ENCODE measurements at places on chromosomes 16 and 17.

- H3K27me3 ChIP-seq, result peaks cover 2% of the 10 kb centered on the region
- peaks cover 19% of the 10 kb centered on the region for H3K4me1 ChIP-seq
- H3K4me3 ChIP-seq, result peak overlapping the region; percentile 80
- H3K36me3 ChIP-seq, result peaks cover 13% of the 10 kb centered on the region
These were observed 15.6 kb upstream of the AURKB start for GRCh38 chr17:8225813-8226535.

GRCh38 chr16:23566724-23567123, 9.2 kb downstream of the UBFD1 start:
- no peak overlapping the region for H3K4me3 ChIP-seq
- no peak overlapping the region for H3K27ac ChIP-seq
- no peak for DNase-seq
- no peaks in the 10 kb centered on the region for H3K27me3 ChIP-seq
- peaks cover 56% of the 10 kb centered on the region for H3K36me3 ChIP-seq
- H3K4me1 ChIP-seq, result no peaks in the 10 kb centered on the region

- H3K4me3 ChIP-seq, result no peak overlapping the region
- no peak for DNase-seq
- peaks cover 45% of the 10 kb centered on the region for H3K36me3 ChIP-seq
- no peaks in the 10 kb centered on the region for H3K27me3 ChIP-seq
- no peak overlapping the region for H3K27ac ChIP-seq
These were observed 70.1 kb downstream of the ABCC1 start for GRCh38 chr16:16019488-16019887.

- DNase-seq, result no peak
- peak overlapping the region; percentile 98 for H3K27ac ChIP-seq
- no peaks in the 10 kb centered on the region for H3K27me3 ChIP-seq
- H3K4me1 ChIP-seq, result peaks cover 41% of the 10 kb centered on the region
- peak overlapping the region; percentile 88 for H3K4me3 ChIP-seq
These were observed 1.1 kb upstream of the AKTIP start for GRCh38 chr16:53503991-53504663.

- no peak overlapping the region for H3K27ac ChIP-seq
- peaks cover 3% of the 10 kb centered on the region for H3K27me3 ChIP-seq
- H3K4me1 ChIP-seq, result peaks cover 19% of the 10 kb centered on the region
- no peak overlapping the region for H3K4me3 ChIP-seq
These were observed 40.2 kb downstream of the CDRT15 start for GRCh38 chr17:14196377-14196997.

GRCh38 chr17:73099511-73099910, 7.0 kb upstream of the SLC39A11 start:
- H3K27ac ChIP-seq, result no peak overlapping the region
- no peak overlapping the region for H3K4me3 ChIP-seq
- H3K4me1 ChIP-seq, result no peaks in the 10 kb centered on the region
- peaks cover 37% of the 10 kb centered on the region for H3K27me3 ChIP-seq
- no peak for DNase-seq

DNA sequence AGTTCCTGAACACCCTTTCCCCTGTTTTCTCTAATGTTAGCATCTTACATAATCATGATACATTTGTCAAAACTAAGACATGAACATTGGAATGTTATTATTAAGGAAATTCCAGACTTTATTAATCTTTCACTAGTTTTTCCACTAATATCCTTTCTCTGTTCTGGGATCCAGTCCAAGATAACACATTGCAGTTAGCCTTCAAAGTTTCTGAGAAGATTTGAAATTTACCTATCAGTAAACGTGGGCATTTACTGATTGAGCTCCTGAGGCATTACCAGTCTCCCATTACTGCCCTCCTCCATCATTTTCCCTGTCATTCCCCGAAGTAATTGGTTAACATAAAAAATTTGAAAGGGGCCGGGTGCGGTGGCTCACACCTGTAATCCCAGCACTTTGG, 5.7 kb upstream of the CD300LG start:
- H3K4me3 ChIP-seq, result no peak overlapping the region
- H3K36me3 ChIP-seq, result no peaks in the 10 kb centered on the region
- peak overlapping the region; percentile 21 for H3K27ac ChIP-seq
- peaks cover 6% of the 10 kb centered on the region for H3K27me3 ChIP-seq
- peaks cover 30% of the 10 kb centered on the region for H3K4me1 ChIP-seq

DNA sequence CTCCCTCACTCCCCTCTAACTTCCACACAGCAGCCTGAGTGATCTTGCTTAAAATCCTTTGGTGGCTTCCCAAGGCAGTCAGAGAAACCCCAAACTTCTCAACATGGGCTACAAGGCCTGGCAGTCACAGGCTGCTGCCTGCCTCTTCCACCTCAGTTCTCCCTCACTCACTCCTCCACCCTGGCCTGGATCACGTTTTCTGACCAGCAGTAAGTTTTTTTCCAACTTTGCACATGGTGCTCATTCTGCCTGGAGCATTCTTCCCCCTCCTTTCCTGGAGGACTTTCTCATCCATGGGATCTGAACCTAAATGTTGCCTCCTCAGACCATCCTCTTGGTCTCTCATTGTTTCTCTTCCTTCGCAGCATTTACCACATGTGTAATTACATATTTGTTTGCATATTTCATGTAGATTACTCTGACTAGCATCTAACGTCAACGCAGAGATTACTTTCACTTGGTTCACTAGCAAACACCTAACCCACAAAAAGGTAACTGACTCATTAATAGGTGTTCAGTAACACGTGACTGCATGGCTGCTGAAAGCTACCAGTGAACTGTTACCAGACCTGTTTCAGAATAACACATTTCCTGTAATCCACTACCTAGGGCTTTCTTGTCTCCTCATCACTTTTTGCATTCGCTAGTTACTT, 17.1 kb downstream of the GNA13 start:
- H3K36me3 ChIP-seq, result peaks cover 23% of the 10 kb centered on the region
- DNase-seq, result no peak
- H3K27me3 ChIP-seq, result no peaks in the 10 kb centered on the region
- H3K27ac ChIP-seq, result no peak overlapping the region
- no peak overlapping the region for H3K4me3 ChIP-seq

GRCh38 chr16:84427553-84427952, 59.2 kb downstream of the ATP2C2 start:
- H3K27me3 ChIP-seq, result peaks cover 4% of the 10 kb centered on the region
- no peak overlapping the region for H3K4me3 ChIP-seq
- no peaks in the 10 kb centered on the region for H3K4me1 ChIP-seq

GRCh38 chr17:28938552-28938951, 12.8 kb downstream of the PHF12 start:
- DNase-seq, result no peak
- no peak overlapping the region for H3K27ac ChIP-seq
- H3K27me3 ChIP-seq, result no peaks in the 10 kb centered on the region
- peaks cover 8% of the 10 kb centered on the region for H3K36me3 ChIP-seq
- H3K4me3 ChIP-seq, result no peak overlapping the region

All from mesothelial cell of epicardium (in vitro differentiated cells).